NCI-H1694 (cell line): ENCODE measurements at places on chromosomes 7 and 10.

DNA sequence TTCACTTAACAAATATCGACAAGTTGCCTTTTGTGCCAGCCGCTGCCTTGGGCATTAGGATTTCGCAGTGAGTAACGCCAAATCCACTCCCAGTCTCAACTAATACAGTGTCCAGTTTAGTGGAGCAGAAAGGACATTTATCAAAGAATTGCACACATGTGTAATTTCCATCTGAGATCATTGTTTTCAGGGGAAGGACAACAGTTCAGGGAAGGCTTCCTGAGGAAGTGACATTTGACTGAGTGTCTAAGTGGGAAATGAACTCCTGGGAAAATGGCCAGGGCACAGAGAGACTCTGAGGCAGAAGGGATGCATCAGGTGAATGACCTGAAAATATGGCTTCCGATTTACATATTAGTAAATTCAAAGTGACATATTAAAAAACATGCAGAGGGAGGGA is 89.4 kb downstream of the ITGA8 start:
- DNase-seq = no peak

DNA sequence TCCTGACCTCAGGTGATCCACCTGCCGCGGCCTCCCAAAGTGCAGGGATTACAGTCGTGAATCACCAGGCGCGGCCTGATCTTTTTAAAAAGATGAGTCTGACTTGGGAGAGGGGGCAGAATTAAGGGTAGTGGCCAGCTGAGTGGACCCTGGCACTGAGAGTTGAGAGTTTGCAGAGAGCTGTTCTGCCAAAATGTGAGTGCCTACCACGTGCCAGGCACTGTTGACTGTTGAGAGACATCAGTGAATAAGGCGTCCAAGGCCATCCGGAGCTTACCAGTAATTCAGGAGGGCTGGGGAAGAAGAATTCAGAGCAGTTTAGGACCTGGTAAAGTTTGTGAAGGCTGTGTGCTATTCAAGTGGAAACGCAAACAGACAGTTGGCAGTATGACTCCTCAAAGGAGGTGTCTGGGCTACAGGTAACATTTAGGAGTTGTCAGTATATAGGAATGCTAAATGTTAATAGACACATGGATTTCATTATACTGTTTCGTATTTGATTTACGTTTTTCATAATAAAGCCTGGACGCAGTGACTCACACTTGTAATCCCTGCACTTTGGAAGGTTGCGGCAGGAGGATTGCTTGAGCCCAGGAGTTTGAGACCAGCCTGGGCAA is 1.5 kb downstream of the NIPSNAP2 start:
- DNase-seq = no peak

- no peak for DNase-seq
Measured at GRCh38 chr10:78618050-78618449, 450.7 kb upstream of the ZMIZ1 start.

DNA sequence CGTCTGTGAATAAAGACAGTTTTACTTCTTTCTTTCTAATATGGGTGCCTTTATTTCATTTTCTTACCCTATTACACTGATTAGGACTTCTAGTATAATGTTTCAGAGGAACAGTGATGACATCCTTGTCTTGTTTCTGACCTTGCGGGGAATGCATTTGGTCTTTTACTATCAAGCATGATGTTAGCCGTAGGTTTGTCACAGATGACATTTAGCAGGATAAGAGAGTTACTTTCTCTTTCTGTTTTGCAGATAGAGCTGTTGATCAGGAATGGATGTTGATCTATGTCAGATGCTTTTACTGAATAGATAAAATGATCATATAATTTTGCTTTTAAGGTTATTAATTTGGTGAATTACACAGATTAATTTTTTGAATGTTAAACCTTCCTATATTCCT is 6.6 kb upstream of the IGFBP3 start:
- no peak for DNase-seq

DNA sequence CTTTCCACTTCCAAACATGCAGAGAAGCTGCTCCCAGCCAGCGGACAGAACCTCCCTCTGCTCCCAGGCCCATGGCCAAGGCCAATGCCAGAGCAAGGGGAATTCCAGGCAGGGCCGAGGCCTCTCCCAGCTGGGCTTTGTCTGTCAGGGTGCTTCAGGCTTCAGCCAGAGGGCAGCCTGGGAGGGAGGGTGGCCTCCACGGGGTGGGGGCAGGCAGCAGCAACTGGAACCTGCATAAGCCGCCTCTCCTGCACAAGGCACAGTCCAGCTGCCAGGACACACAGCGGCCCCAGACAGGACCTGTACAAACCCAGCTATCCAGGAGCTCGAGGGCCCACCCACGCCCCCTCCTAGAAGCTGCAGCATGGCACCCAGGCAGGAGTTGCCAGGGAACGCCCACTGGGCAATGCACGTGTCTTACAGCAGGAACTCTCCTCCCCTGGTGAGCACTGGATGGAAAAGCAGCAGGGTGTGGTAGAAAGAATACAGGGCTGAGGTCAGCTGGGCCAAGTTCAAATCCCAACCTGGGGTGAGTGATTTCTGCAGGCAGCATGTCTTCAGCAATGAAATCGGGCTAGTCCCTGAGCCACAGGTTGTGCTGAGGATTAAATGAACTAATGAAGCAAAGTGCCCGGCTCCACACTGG is 7.6 kb downstream of the FAM53B start:
- no peak for DNase-seq

DNA sequence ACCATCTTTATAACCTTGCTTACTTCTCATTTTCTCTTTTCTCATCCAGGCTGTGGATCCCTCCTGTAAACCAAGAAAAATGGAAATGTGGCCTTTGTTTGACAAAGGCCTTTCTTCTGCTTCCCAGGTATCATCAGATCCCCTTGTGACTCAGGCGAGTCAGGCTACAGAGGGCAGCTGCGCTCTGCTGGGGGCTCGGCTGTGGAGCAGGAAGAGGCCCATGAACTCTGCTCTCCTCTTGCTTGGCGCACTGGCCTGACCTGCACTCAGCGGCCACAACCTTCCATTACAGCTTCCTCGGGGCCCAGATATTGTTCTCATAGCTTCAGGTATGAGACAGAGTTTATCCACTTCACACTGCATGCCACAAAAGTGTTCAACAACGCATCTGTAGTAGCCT is 457.6 kb upstream of the COBL start:
- DNase-seq = no peak

DNA sequence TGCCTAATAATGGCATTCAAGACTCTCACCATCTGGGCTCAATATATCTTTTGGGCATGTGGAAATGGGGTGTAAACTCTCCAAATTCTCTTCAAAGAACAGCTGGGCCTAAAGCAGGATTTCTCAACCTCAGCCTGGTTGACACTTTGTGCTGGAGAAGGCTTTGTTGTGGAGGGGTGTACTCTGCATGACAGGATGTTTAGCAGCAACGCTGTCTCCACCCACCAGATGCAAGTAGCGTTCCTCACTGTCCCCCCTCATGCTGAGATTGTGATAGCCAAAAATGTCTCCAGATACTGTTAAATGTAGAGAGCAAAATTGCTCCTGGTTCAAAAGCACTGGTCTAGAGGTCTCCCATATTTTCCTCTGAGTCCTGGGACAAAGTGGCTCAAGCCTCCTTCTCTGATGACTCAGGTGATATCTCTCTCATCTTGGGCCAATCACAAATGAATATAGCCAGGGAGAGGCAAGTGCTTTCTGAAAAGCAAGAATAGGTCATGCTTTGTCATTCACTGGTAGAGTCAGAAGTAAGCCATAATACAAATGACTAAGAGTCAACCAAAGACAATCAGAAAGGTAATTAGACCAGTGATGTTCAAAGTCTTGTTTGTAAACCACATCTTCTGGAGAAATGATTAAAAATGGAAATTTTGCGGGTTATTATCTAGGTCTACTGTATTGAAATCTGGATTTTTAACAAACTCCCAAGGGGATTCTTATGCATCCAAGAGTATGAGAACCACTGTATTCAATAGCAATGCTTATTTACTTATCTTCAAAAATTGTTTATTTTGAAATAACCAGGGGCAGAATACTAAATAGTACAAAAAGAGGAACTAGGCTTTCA is 330.8 kb downstream of the PTEN start:
- DNase-seq = no peak

- DNase-seq = no peak
Measured at GRCh38 chr10:118495499-118495898, 99.9 kb downstream of the PRLHR start.

GRCh38 chr10:131946880-131947279 is 34.8 kb downstream of the BNIP3 start:
- no peak for DNase-seq

DNA sequence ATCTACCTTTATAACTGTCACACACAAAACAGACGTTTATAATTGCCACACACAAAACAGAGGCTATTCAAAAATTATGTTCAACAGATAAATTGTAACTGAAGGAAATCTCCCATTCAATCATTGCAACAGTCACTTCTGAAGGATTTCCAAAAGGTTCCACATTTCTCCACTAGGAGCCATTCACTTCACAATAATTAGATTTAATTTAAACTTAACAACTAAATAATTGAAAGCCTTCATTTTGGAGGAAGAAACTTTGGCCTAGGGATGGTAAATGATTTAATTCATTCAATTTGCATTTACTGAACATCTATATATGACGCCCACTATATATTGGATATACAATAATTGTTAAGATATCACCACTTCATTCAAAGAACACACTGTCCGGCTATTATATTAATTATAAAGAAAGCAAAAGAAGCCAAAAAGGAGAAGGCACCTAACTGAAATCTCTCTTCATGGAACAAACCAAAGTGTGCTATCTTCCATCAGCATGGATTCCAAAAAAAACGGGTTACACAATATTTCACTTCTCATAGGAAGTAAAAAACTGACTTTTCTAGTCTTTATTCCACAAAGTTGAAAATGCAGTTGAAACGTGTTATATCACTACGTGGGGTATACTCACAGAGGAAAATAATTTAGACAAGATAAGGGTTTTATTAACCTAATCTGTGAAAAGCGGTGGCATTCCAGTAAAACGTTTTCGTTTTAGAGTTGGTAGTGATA is 1.7 kb downstream of the ATAD1 start:
- DNase-seq = no peak

- DNase-seq = no peak
Measured at GRCh38 chr10:132401401-132402118, 4.6 kb downstream of the PWWP2B start.

GRCh38 chr7:135943134-135943879 is 33.9 kb downstream of the MTPN start:
- no peak for DNase-seq

DNA sequence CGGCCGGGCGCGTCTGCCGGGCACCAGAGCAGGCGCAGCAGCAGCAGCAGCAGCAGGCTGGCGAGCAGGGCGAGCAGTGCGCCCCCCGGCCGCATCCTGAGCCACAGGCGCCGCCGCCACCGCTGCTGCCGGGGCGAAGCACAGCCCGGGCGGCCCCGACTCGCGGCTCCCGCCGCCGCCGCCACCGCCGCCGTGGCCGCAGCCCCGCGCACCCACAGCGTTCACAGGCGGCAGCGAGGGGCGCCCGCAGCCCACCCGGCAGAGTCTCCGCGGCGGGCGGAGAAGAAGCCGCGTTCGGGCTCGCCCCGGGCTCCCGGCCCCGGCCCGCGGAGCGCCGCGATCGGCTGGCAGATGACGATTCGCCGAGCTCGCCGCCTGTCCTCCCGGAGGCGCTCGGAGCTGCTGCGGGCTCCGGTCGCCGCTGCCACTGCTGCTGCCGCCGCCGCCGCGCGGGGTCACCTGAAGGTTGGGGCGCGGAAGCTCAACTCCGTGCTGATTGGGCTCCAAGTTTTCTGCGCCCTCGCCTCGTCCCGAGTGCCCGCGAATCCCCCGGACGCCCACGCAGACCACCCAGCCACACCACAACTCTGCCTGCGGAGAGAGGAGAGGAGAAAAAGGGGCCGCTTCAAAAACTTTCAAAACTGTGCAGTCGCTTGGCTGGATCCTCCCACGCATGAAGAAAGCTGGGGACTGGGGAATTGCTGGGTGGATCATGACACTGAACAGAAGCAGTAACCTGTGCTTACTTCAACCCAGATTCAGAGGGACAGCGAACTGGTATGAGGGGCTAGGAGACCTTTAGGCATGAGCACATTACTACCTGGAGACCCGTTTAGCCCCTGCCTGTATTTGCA is at the start of gene ST8SIA6:
Gene ST8SIA6, minus strand, starts transcription at position 435 of the 854 bp plus-strand sequence. Its CDS starts 340 bp downstream, at position 95.
- DNase-seq = no peak

DNA sequence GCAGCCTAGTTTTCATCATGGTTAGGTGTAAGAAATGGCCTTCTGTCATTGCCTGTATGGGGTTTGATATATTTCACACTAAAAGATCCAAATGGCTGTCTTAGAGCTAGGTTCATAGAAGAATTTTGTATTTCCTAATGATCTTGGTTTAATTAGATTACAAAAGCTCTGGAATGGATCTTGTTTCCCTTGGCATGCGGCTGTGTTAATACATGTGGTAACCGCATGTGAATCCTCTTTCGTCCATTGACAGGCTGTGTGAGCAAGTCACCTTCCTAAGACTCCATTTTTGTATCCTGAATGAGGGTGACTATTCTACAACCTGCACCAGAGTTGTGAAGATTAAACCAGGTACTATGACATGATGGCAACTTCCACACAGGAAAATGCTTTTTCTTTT is 12.4 kb upstream of the FZD1 start:
- DNase-seq = no peak

- no peak for DNase-seq
Measured at GRCh38 chr7:117901089-117901797, 28.0 kb upstream of the CTTNBP2 start.

DNA sequence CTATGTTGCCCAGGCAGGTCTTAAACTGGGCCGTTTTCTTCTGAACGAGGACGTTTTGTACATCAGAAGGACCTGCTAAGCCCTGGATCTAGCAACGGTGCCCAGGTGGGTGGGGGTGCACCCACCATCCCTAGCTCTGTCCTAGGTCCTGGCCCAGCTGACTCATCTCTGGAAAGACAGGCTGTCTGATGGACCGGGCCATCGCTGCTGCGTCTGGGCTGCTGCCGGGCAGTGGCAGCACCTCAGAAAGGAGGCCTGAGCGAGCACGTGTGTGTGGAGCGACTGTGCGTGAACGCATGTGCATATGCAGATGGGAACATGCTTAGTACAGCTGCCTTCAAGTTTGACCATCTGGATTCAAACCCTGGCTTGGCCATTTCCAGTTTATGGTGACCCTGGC is 7.3 kb upstream of the ELFN1 start:
- DNase-seq = no peak

DNA sequence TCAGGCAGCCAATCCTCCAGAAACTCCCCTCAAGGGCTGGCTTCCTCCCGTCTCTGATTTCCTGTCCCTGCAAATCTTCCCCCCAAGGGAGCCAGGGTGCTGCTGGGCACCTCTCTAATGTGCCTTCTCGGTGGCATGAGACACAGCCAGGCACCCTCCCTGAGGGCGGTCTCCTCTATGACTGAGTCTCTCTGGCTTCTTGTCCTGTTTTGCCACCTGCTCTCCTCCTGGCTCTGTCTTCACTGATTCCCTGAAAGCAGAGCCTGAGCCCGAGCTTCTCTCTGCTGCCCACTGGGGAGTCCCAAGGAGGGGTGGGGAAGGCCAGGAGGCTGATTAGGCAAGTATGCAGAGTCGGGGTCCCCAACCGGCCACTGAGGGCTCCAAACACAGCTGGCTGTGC is 60.4 kb upstream of the INSIG1 start:
- DNase-seq = no peak

DNA sequence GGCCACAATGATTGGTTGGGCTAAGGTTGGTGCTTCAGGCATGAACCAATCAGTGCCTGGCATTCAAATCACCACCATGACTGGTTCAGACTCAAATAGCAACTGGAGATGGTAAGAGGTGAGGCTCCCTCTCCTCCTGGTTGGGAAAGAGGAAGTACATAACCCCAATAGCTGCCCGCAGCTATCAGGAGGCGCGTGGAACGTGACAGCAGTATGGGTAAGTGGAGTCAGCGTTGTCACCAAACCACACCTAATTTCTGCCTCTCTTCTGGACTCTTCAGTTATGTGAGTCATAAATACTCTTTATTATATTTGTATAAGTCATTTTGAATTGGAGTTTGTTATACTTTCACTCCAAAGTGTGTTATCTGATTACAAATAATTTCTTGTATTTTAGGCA is 17.9 kb upstream of the ITGA8 start:
- no peak for DNase-seq
